Purkinje cell (primary cell): ENCODE measurements at places on chromosomes 1 and 21. TPM values are rescaled to one million over a fixed set of nuclear protein-coding genes. Genes with fewer than 3 reads are reported as not detected.

CD1D gene
- 0.39 TPM in 1 of 2 replicates, not detected in the other for polyA plus RNA-seq

SPRR2F gene
- polyA plus RNA-seq, result not detected in 2 replicates

OR2T2 gene
- not detected in 2 replicates for polyA plus RNA-seq

MNDA gene
- polyA plus RNA-seq, result 0.41 TPM in 1 of 2 replicates, not detected in the other

ANGPTL1 gene
- 0.52 TPM in 1 of 2 replicates, not detected in the other for polyA plus RNA-seq

HHIPL2 gene
- polyA plus RNA-seq, result not detected in 2 replicates

TYW3 gene
- polyA plus RNA-seq, result 79.1 and 84.1 TPM in 2 replicates

PARS2 gene
- 1.3 and 3.0 TPM in 2 replicates for polyA plus RNA-seq

KIFAP3 gene
- polyA plus RNA-seq, result 314 and 326 TPM in 2 replicates
